Fibroblast of skin of left biceps (primary cell): ENCODE measurements at places on chromosomes 4 and X.
A peak's percentile ranks its signal among the peaks of the same experiment; 100 is the strongest.

- no peak for DNase-seq
Measured at GRCh38 chr4:44493924-44494323, 45.3 kb upstream of the KCTD8 start.

- no peak for DNase-seq
Measured at GRCh38 chr4:7044137-7044930, 1.2 kb downstream of the TADA2B start.

DNA sequence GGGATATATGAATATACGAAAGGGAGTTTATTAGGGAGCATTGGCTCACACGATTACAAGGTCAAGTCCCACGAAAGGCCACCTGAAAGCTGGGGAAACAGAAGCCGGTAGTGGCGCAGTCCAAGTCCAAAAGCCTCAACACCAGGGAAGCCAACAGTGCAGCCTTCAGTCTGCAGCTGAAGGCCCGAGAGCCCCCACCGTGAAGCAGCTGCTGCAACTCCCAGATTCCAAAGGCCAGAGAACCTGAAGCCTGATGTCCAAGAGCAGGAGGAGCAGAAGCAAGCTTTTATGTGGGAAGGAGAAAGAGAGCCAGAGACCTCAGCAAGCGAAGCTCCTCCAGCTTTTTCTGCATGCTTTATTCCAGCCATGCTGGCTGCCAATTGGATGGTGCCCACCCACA lies 275.8 kb downstream of the PTTG2 start:
- DNase-seq = no peak

GRCh38 chrX:84634201-84634782 lies 132.0 kb upstream of the HDX start:
- DNase-seq = no peak

DNA sequence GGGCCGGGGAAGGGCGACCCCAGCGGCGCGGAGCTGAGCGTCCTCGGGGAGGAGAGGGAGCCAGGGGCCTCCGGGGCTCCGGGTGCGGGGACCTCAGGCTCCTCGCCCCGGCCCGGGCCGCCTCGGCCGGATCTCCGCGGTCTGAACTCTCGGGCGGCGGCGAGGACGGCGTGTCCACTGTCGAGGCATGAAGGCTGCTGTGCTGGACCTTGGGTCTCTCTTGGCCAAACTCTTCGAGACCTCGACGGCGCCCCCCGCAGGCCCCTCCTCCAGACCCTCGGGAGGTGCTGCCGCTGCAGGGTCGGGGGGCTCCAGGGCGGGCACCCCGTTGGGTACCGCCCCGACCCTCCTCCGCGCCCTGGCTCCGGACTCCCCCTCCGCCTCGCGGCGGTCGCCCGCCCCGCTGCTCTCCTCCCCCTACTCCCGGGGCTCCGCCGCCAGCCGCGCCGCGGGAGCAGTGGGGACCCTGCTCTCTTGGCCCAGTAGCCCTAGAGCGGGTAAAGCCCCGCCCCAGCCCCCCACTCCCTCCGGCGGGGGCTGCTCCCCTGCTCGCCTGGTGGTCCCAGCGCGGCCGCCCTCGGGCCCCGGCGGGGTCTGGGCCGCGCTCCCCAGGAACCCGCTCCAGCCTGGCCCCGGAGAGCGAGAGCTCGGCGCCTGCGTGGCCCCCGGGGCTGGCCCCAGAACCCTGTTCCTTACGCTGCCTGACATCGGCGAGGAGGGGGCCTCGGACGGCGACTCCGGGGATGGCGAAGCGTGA lies 564 bp downstream of the FAM149A start:
- DNase-seq = no peak

GRCh38 chrX:17442898-17443297 lies 67.9 kb downstream of the NHS start:
- no peak for DNase-seq

GRCh38 chr4:62717154-62717553 lies 1517.0 kb downstream of the ADGRL3 start:
- no peak for DNase-seq

GRCh38 chr4:40843696-40844095 lies 93.9 kb downstream of the NSUN7 start:
- DNase-seq = no peak

DNA sequence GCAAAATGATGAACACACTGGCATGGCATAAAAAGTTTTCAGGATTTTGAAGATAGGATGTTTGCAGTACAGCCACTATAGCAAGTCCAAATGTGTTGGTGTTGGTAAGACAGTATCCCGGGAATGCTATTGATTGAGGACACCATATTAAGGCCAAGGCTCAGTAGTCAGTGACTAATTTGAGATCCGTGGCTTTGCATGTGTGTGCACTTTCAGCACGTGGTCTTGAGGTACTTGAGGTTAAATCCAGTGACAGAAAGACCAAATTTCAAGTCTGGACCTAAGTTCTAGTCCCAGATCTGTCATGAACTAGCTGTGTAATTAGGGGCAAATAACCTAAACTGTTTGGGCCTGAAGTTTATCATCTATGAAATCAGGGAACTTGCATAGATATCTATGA lies 76.5 kb upstream of the ETNPPL start:
- no peak for DNase-seq

DNA sequence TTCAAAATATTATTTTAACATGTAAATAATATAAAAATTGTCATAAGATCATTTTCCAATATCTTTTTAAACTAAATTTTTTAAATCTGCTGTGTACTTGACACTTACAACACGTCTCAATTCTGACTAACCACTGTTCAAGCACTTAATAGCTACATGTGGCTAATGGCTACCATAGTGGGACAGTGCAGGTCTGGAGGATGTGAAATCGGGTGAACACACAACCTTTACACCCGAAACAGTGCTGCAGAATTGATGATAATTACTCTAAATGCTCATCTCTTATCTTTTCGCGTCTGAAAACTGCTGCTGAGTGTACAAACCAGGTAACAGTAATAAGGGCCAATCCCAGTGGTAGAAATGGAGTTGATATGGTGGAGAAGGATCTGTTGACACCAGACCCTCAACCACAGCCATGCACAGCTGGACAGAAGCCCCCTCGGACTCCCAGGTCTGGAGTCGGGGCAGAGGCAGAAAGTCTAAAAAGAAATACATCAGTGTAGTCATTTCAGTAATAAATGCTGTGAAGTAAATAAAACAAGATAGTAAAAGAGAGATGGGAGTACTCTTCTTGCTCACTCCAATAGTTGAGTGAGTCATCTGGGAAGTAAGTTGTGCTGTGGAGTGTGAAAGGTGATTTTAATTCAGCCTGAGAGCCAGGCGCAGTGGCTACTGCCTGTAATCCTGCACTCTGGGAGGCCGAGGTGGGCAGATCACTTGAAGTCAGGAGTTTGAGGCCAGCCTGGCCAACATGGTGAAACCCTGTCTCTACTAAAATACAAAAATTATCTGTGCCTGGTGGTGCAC lies 150.0 kb downstream of the CBR4 start:
- no peak for DNase-seq

DNA sequence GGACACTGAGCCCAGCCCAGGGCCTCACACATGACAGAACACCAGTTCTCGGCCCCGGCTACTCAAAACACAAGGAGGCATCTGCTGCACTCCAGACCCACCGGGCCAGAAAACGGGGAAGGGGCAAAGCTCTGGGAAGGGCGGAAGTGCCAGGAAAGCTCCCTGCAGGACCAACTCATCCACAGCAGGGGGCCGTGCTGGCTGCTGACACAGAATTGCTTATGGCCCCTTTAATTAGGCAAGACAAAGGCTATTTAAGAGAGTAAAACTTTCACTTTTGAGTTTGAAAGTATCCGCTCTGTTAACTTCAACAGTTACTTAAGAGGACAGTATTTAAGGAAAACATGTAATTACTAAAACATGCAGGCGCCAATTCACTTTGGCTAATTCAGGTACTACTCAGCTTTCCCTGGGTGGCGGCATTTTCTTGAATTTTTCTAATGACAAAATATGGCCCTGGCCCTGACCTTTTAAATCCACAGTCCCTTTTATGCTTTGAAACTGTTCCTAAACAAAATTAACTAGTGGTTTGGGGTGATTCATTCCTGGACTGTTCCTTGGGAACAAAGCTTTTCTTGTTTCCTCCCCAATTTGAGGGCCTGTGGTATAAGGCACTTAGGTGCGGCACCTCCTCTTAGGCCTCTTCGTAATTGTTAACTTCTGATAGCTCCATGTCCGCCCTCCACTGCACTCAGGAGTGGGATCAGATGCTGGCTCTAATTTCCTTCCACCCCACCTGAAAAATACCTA lies 40.4 kb downstream of the NSG1 start:
- no peak for DNase-seq

- no peak for DNase-seq
Measured at GRCh38 chr4:64911846-64912245, 502.6 kb upstream of the TECRL start.

GRCh38 chr4:1112174-1112820 lies 1.1 kb downstream of the RNF212 start:
- no peak for DNase-seq

- DNase-seq = no peak
Measured at GRCh38 chr4:139767585-139767984, 102.0 kb downstream of the MGST2 start.

- DNase-seq = no peak
Measured at GRCh38 chr4:70741867-70742658, 20.3 kb downstream of the RUFY3 start.

- no peak for DNase-seq
Measured at GRCh38 chr4:150244600-150244999, 166.4 kb downstream of the DCLK2 start.

DNA sequence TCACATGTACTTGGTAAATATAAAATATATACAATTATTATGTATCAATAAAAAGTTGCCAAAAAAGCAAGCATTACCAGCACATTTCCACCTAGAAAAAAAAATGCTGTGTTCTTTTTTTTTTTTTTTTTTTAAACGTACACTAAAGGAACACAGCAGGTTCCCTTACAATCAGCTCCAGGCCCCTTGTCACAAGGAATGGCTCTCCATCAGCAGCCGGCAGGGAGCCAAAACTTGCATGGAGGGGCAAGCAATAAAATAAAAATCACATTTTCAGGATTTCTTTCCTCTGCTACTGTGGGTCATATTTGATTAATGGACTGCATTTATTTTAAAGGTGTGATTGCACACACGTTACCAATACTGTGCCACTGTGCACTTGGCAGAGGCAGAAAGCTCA lies 460.3 kb downstream of the GPAT3 start:
- no peak for DNase-seq

- DNase-seq = no peak
Measured at GRCh38 chr4:116486401-116486800, 599.0 kb downstream of the TRAM1L1 start.

GRCh38 chr4:148632476-148632875 lies 190.3 kb upstream of the NR3C2 start:
- no peak for DNase-seq

GRCh38 chrX:109926118-109926517 lies 76.8 kb upstream of the TMEM164 start:
- no peak for DNase-seq

DNA sequence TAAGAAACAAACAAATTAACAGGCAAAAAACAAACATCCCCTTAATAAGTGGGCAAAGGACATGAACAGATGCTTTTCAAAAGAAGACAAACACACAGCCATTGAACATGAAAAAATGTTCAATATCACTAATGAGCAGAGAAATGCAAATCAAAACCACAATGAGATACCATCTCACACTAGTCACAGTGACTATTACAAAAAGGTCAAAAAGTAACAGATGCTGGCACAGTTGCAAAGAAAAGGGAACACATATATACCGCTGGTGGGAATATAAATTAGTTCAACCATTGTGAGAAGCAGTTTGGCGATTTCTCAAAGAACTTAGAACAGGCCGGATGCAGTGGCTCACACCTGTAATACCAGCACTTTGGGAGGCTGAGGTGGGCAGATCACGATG lies 146.1 kb upstream of the NEIL3 start:
- no peak for DNase-seq

GRCh38 chrX:115650449-115650848 lies 89.5 kb downstream of the PLS3 start:
- no peak for DNase-seq

GRCh38 chr4:182188622-182189021 lies 54.6 kb upstream of the TENM3 start:
- no peak for DNase-seq

DNA sequence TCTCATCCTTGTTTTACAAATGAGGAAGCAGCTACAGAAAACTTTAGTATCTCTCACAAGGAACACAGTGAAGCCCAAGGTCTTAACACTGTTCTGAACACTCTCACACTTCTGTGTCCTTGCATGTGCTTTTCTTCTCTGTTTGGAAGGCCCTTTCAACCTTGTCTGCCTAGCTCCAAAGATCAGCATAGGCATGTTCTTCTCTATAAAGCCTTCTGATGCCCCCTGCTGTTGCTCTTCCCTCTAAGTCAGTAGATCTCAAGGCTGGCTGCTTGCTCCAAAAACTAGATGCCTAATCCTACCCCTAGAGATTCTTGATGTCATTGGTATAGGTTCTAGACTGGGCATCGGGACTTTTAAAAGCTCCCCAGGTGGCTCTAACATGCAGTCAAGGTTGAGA lies 5.9 kb downstream of the APOO start:
- peak; percentile 37 for DNase-seq
